LNCaP clone FGC (cell line): ENCODE measurements at places on chromosomes 3 and 15.

GRCh38 chr3:105527949-105528348 lies 161.2 kb downstream of the ALCAM start:
- DNase-seq: no peak

DNA sequence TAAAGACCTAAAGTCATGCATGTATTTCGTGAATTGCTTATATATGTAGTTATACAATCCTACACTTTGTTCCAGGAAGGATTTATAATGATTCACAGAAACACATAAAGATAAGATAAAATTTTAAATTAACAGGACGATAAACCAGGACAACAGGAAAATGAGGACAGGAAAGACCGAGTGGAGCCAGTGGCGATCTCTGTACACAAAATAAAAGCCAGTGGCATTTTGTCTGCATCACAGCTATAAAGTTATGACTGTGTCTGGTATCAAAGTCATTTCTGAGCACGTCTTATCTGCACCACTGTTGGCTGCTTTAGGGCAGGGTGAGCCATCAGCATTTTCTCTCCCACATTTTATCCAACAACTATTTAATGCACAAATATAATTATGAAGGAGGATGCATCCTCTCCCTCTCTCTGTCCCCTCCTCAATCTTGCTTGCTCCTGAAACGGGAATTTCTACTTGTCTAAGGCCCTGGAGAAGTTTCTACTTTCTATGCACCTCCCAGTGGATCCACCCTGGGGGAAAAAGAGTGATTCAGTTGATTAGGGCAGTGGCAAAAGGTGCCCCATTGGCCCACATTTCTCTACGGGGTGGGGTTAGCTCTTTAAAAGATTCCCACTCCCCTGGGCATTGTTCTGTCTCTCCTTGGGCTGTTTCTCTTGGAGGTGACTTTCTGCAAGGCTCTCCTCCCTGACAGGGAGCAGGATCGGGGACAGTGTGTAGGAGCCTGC lies 159.4 kb upstream of the UBE2E1 start:
- peak; percentile 30 for DNase-seq

DNA sequence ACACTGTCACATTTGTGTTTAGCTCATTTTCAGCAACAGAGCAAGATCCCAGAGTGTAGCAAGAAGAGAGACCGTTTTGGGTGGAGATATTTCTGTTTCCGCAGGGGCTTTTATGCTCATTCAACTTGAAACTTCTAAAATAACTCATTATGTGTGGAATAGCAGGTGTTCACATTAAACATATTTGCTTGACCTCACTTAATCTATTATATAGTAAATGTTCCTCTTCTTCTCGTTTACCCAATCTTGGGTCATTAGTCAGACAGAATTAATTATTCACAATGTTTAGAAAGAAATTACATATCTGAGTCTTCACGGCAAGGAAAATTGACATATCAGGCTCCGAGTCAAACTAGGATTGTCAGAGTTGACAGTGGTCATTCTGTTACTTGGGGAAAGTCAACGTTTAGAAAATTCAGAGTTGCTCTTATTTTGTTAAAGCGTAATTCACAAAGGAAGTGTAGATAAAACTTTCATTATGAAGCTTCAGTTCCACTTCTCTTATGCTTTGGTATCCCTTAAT lies 222.9 kb downstream of the TPRG1 start:
- no peak for DNase-seq

DNA sequence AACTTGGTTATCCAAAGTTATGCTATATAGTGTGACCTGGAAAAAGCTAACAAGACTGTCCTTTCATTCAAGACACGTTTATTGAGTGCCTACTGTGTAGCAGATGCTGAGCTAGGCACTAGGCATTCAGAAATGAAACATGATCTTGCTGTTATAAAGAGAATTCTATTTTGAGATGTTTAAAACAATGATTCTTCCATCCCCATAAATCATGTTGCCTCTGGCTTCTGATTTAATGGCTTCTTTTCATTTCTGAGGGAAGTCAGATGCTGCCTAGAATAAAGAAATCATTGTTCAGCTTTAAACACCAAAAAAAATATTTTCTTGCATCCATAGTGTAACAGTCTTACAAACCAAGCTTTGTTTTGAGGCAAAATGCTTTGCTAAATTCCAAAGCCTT lies 620.9 kb upstream of the UBE2E2 start:
- no peak for DNase-seq

GRCh38 chr3:170941551-170941950 lies 33.1 kb upstream of the EIF5A2 start:
- DNase-seq: peak; percentile 65

GRCh38 chr15:84844964-84845363 lies 27.8 kb downstream of the ALPK3 start:
- DNase-seq: no peak

DNA sequence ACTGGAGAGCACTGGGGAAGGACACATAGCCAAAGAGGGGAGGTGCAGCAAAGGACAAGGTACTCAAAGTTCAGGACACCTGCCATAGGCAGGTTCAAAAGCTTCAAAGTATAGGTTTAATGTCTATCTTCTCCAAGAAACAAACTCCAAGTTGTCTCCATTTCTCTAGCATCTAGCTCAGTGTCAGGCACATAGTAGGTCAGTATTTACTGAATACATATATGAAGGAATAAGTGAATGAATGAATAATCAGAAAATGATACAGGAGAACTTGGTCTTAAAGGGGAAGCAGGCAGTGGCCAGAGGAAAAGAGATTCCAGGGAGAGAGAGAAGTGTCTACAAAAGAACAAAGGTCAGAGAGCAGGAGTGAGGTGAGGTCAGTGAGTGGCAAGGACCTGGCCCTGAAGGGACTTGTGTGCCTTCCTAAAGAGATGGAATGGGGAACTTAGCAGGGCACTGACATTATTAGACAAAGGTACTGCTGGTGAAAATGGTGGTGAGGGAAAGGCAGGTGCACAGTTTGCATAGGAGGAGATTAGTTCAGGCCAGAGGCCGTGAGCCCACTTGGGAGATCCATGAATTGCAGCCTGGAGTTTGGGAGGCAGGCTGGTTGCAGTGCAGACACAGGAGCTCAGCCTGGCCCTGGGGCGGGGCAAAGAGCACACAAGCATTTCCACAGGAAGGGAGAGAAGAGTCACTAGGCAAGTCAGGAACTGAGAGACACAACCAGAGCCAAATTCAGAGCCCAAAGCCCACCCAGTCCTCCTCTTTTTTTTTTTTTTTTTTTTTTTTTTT lies 21.4 kb downstream of the TBC1D2B start:
- DNase-seq: no peak

GRCh38 chr3:124995460-124995994 lies 60.3 kb downstream of the HEG1 start:
- DNase-seq: no peak

- DNase-seq: no peak
These were observed 51.5 kb downstream of the TGFBR2 start for GRCh38 chr3:30657914-30658313.

DNA sequence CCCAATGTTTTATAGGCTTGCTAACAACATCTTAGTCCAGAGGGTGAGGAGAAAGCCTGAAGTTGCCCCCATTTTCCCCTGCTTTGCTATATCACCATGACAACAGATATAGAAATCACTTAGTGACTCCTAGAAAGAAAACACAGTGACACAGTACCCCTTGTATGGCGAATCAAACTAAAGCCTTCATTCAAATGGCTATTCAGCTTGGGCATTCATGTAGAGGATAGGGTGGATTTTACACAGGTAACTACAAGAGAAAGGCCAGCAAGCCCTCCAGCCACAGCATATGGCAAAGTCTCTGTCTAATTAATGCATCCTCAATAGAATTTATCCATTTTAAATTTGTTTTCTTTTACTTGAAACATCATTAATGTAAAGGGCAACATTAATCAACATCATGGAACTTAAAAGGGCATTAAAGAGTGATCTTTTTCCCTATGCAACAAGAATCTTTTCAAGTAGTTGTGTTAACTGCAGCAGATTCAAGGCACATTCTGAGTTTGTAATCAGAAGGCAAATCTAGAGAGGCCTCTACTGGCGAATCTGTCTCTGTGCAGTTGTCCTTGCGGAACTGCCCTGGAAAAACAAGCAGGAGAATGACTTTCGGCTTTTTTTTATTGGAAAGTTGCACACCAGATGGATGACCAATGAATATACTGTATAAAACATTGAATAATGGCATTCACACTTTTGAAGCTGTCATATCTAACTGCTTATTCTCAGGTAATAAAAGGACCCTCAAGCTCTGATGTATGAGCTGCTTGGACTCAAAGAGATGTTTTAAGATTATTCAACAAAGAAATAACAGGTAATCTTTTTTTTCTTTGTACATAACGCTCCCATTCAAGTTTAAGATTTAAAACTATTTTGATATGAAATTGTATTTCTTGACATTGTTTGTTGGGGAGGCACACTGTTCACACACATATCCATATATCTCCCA lies 621.7 kb upstream of the AGTR1 start:
- no peak for DNase-seq

DNA sequence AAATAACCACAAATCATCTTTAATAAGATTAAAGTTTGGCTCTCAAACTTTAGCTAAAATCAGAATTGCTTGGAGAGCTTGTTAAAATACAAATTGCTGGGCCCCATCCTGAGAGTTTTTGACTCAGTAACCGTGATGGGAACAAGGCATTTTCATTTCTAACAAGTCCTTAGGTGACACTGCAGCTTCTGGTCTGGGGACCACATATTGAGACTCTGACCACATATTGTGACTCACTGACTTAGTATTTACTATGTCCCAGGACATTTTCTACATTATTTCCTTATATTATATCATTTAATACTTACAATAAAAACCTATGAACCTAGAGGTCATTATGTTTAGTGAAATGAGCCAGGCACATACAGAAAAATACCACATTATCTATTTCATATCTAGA lies 164.5 kb downstream of the ZMAT3 start:
- no peak for DNase-seq

GRCh38 chr3:119437691-119438258 lies 25.6 kb downstream of the TMEM39A start:
- DNase-seq: no peak

DNA sequence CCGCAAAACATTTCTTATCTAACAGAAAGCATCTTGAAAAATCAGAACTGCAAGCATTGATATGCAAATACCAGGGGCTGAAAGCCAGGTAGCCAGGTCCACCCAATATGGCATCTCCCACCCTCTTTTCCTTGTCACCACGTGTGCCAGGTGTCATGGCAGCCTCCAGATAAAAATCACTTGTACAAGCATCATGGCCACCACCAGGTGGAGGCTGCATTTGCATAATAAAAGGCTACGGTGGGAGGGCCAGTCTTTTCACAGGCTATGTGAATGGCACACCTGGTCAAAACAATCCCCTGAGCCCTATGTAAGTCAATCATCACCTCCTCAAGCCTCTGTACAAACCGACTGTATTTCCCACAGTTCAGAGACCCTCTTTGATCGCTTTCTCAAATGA lies 1233.1 kb upstream of the ALCAM start:
- DNase-seq: no peak

GRCh38 chr15:56715220-56715619 lies 18.1 kb downstream of the ZNF280D start:
- DNase-seq: no peak

DNA sequence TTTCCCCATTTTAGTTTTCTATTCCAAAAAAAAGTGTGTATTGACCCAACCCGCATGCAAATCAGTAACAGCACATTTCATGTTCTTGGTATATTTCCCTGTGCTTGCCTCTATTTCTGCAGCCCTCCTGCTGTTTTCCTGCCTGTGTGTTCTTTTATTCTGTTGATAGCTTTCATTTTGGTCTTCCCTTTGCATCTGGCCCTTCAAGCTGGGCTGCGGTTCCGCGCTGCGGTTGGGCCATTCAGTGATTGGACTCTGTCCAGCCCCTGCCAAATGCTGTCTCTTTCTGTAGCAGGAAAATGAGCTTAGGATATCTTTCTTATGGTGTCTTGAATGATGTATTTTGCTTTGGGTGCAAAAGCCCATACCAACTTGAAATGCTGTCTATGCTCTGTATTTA lies 49.9 kb downstream of the ZNF621 start:
- DNase-seq: no peak

- no peak for DNase-seq
These were observed 13.6 kb downstream of the VPS39 start for GRCh38 chr15:42194513-42194912.

- DNase-seq: no peak
These were observed 55.8 kb downstream of the ST8SIA2 start for GRCh38 chr15:92449476-92449875.

DNA sequence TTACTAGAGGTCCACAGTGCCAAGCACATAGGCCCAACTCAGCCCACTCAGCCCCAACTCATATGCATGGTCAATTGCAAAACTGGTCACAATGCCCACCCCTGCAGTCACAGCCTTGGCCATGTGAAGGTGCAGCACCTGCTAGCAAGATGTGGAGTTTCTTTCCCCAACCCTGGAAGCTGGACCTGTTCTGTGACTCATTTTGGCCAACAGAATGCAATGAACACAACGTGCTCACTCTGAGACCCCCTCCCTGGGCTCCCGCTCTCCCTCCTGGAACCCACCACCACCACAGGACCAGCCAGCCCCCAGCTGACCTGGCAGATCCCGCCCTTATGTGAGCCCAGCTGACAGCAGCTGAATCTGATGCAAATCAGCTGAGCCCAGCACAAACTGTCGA lies 34.4 kb downstream of the ALDH1L1 start:
- no peak for DNase-seq

- no peak for DNase-seq
These were observed 5.4 kb downstream of the MGLL start for GRCh38 chr3:127816783-127817405.

- no peak for DNase-seq
These were observed at the start of gene ATP8B4 for GRCh38 chr15:50119063-50120040. Gene ATP8B4, minus strand, starts transcription at chr15:50119233. Its CDS starts 12,267 bp downstream, at chr15:50106966.

- no peak for DNase-seq
These were observed 458.4 kb upstream of the CFAP20DC start for GRCh38 chr3:59508273-59508672.

DNA sequence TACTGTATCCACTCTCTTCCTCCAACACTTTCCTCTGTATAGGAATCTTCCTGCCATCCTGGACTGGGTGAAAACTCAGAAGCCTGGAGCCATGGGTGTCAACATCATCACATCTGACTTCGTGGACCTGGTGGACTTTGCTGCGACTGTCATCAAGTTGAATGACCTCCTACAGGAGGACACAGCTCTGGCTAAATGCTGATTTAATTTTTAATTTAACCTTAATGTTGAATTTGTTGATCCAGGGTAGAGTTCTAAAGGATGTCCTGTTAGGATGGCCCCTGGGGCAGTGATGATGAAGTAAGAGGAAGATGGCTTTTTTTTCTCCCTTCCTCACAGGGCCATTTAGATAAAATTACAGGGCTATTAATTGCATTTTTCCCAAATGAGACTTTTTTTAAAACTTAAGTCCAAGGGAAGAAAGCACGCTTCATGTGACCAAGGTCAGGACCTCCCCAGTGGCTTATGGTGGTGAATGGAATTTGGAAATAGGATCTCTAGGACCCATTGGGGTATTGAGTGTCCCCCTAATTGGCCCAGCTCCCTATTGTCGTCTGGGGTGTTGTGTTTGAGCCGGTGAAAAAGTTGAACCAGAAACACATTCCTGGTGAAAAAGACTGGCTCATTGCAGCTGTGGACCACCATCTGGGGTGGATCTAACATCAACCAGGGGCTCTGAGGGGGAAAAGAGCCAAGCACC lies 125.7 kb upstream of the ZBED2 start:
- no peak for DNase-seq
